Activated T-cell treated with anti-CD3 and anti-CD28 coated beads, Interleukin-2, amount 50 U/mL, for 72 hours (primary cell): ENCODE measurements at places on chromosomes 12 and 14. TPM values are rescaled to one million over a fixed set of nuclear protein-coding genes. Genes with fewer than 3 reads are reported as not detected.
A peak's percentile ranks its signal among the peaks of the same experiment; 100 is the strongest.

- no peaks in the 10 kb centered on the region for H3K27me3 ChIP-seq
- no peak overlapping the region for H3K4me3 ChIP-seq
- no peaks in the 10 kb centered on the region for H3K4me1 ChIP-seq
- no peak for DNase-seq
- no peaks in the 10 kb centered on the region for H3K36me3 ChIP-seq
These were observed 114.9 kb upstream of the PWP1 start for GRCh38 chr12:107570721-107571120.

DNA sequence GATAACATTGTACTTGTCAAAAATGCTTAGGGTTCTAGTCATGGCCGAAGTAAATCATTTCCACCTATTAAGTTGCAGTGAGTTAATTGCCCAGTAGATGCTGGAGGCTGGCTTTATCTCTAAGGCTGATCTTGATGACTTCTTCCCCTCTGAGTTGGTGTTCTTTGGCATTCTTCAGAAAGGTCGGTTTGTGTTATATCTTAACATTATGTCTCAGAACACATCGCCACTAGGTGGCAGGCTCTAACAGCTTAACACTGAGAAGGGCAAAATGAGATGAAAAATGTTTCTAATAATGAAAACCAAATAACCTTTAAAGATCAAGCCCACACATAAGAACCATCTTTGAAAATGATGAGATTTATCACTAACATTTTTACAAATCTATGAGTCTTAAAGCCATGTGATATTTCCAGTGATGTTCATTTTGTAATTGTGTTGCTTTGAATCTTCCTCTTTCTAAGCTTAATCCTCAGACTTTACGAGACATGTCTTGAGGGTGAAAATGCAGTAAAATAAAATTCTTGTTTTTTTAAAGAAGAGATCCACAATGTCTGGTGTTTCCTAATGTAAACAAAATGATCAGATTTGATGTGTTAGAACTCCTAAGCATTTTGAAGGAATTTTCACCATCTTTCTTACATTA lies 28.6 kb downstream of the SUDS3 start:
- peak; percentile 52 for DNase-seq
- no peaks in the 10 kb centered on the region for H3K27me3 ChIP-seq
- H3K27ac ChIP-seq: no peak overlapping the region
- H3K4me3 ChIP-seq: no peak overlapping the region

SELPLG gene
- total RNA-seq: 49.6 TPM

DNA sequence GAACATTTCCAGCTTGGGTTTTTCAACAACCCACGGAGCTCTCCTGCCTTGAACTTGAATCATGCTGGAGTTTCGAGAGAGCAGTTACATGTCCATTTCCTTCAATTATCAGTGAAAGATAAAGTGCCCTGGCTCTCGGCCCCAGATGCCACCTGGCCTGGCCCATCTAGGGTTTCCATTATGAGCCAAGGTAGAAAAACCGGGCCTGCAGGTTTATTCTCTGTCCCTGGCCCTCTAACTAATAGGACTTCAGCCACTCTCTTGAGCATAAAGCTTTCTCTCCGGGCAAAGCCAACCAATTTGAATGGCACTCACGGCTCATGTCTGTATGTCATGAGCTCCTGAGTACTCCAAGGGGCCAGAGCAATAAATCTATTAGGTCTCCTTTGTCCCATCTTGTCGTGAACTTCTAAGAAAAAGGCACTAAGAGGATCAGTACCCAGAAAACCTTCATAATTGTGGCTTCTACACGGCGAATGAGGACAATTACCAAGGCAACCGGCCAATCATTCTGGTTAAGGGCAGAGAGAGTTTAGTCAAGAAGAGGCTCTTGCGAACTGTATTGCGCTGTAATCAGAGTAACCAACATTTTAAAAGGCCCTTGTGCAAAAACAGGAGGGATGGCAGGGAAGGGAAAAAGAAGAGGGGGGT lies 392.3 kb downstream of the MED13L start:
- DNase-seq: no peak
- H3K4me3 ChIP-seq: no peak overlapping the region
- no peaks in the 10 kb centered on the region for H3K36me3 ChIP-seq
- H3K4me1 ChIP-seq: no peaks in the 10 kb centered on the region
- peaks cover 14% of the 10 kb centered on the region for H3K27me3 ChIP-seq
- no peak overlapping the region for H3K27ac ChIP-seq

- no peak overlapping the region for H3K4me3 ChIP-seq
- no peaks in the 10 kb centered on the region for H3K4me1 ChIP-seq
- no peak overlapping the region for H3K27ac ChIP-seq
- no peaks in the 10 kb centered on the region for H3K36me3 ChIP-seq
- peak; percentile 78 for DNase-seq
These were observed 33.4 kb upstream of the RNASE3 start for GRCh38 chr14:20857630-20858261.

PRH1 gene
- total RNA-seq: 17.6 TPM

RAD51AP1 gene
- total RNA-seq: 57.9 TPM

GPR162 gene
- total RNA-seq: 0.93 TPM

DHRS2 gene
- total RNA-seq: 5.0 TPM

GRCh38 chr14:42110167-42110566 lies 503.5 kb downstream of the LRFN5 start:
- H3K36me3 ChIP-seq: peaks cover 4% of the 10 kb centered on the region
- no peaks in the 10 kb centered on the region for H3K27me3 ChIP-seq
- DNase-seq: no peak

MNAT1 gene
- 45.4 TPM for total RNA-seq
